ENCODE measurements at places on chromosomes 5 and 9.

DNA sequence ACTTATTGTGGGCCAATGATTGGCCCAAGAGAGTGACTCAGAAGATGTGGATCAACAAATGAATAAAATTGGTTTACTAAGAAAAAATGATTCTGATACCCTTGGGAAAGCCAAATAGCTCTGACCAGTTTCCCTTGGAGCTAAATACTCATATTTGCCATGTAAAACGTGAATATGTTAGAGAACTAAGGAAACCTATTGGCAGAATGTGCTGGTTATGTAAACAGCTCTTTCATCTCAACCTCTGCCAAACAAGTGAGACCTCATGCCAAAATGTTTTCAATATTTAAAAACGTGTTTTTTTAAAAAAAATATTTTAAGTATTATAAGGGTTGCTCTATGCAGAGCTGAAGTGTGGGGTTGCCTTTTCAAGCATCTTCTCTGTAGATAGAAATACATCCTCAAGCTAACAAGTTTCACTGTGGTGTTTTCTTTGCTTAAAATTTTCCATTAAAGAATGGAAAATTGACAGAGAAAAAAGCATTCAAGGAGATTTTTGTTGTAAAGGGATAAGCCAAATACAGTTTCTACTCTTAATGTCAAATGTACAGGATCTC, 186.9 kb upstream of the TUT7 start:
- DNase-seq, result no peak

GRCh38 chr5:148882332-148882731, 55.9 kb downstream of the ADRB2 start:
- no peak for DNase-seq

- no peak for DNase-seq
Measured at GRCh38 chr5:39109606-39110005, 35.4 kb upstream of the RICTOR start.

DNA sequence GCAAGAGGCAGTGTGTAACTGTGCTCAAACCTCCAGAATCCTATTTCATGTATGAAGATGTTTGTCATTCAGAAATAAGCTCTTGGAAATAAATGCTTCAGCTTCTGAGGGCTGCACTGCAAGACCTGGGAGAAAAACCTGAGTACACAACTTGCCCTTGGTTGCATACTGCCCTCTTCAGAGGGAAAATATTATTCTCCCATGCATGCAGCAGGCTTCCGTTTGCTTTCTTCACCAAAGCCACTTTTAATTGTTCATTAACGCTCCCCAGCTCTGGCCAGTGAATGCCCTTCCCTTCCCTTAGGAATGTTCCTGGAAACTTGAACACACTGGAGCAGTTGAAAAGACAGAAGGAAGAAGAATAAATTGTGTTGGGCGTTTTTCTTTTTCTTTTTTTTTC, 2.5 kb upstream of the WHRN start:
- DNase-seq, result no peak

- DNase-seq, result no peak
Measured at GRCh38 chr5:39622281-39622680, 197.5 kb upstream of the DAB2 start.
